ENCODE measurements at places on chromosomes 3 and 15.

DNA sequence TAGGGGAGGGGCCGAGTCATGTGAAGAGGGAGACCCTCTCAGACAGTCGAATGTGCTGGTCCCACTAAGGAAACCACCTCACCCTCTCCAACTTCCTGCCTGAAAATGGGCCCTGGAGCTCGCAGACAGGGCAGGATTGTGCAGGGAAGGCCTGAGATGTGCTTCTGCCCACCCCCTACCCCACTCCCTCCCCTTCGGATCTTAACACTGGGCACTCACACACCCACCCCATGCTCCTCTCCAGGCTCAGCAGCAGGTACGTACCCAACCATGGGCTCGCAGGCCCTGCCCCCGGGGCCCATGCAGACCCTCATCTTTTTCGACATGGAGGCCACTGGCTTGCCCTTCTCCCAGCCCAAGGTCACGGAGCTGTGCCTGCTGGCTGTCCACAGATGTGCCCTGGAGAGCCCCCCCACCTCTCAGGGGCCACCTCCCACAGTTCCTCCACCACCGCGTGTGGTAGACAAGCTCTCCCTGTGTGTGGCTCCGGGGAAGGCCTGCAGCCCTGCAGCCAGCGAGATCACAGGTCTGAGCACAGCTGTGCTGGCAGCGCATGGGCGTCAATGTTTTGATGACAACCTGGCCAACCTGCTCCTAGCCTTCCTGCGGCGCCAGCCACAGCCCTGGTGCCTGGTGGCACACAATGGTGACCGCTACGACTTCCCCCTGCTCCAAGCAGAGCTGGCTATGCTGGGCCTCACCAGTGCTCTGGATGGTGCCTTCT is 20.0 kb downstream of the ATRIP start:
- DNase-seq: peak; percentile 23

GRCh38 chr3:64392001-64392400 is 166.7 kb upstream of the PRICKLE2 start:
- DNase-seq: no peak

GRCh38 chr3:119690043-119690656 is 12.7 kb upstream of the CFAP91 start:
- no peak for DNase-seq

- no peak for DNase-seq
Measured at GRCh38 chr15:75389791-75390382, 21.5 kb upstream of the MAN2C1 start.

GRCh38 chr3:49134471-49135265 is 1.8 kb upstream of the LAMB2 start:
- no peak for DNase-seq

GRCh38 chr3:16142350-16143025 is 32.0 kb upstream of the GALNT15 start:
- no peak for DNase-seq

- DNase-seq: no peak
Measured at GRCh38 chr3:147218965-147219364, 187.4 kb downstream of the ZIC4 start.

GRCh38 chr3:60788185-60788584 is 463.1 kb downstream of the FHIT start:
- DNase-seq: no peak

DNA sequence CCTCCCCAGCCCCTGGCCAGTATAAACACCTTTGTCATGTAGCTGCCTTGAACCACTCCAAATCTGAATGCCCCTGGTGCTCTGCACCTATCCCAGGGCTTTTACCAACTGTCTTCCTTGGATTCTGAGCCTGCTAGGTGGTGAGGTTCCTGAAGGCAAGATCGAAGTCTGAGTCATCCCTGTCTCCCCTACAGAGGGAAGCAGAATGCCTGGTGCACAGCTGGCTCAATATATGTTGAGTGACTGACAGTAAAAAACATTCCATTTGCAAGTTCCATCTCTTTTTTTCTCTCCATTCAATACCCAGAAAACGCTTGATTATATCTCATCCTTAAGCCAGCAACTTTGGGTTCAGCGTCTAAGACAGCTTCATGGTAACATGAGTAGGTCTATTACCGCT is 24.7 kb downstream of the SLC24A1 start:
- no peak for DNase-seq

GRCh38 chr15:52422001-52422400 is 106.7 kb downstream of the MYO5A start:
- no peak for DNase-seq

DNA sequence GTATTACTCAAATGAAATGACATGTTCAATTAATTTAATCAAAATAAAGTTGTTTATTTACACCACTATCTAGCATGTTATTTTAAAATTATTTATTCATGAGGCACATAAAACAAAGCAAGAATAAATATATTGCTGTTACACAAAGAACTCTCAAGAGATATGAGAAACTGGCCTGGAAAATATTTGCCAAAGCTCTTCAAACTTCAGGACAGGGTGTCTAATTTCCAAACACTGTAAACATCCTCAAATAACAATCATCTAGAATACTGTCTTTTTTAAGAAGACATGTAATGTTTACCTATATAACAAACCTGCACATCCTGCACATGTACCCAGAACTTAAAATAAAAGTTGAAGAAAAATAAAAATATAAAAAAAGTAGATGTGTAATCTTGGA is 876.6 kb downstream of the TUSC7 start:
- DNase-seq: no peak

DNA sequence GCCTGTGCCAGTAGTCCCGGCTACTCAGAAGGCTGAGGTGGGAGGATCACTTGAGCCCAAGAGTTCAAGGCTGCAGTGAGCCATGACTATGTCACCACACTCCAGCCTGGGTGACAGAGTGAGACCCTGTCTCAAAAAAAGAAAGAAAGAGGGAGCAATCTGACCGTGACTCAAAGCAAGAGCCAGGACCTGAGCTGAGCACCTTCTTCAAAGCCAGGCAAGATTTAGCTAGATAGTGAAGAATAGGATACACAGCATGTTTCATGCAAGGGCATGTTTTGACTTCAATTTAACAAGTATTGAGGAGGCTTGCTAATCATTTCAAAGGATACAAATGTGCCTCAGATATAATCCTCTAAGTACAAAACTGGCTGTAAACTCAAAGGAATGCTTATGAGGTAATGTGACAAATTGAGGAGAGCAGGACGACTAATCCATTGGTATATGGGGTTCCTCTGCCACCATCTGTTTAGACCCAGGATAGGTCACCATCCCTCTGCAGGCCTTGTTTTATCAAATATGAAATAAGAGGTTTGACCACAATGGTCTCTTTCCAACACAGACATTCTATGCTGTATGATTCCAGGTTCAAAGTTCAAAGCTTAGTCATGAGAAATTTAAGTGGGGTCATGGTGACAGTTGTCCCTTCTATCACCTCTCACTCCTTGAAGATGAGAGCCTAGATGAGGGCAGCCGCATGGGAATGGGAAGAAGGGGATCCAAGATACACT is 33.2 kb downstream of the RAB27A start:
- DNase-seq: no peak

DNA sequence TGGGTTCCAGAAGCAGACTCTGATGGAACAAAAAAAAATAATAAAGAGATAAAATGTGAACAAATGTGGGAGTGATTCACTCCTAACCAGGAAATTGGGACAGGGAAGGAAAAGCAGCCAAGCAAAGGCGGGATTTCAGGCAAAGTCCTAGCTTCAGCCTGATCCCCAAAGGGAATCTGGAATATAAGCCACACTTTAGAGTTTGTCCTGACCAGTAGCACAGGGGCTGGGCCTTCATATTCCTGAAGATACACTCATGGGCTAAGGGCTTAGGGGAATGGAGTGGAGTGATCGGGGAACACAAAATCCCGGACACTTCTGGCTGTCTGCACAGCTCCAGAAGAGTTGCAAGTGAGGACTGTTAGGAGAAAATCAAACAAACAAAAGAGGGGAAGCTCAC is 135.0 kb upstream of the COL8A1 start:
- no peak for DNase-seq

- peak; percentile 56 for DNase-seq
Measured at GRCh38 chr15:90320062-90320884, 31.8 kb upstream of the ZNF774 start.

GRCh38 chr3:72280876-72281275 is 495.9 kb upstream of the PROK2 start:
- no peak for DNase-seq

DNA sequence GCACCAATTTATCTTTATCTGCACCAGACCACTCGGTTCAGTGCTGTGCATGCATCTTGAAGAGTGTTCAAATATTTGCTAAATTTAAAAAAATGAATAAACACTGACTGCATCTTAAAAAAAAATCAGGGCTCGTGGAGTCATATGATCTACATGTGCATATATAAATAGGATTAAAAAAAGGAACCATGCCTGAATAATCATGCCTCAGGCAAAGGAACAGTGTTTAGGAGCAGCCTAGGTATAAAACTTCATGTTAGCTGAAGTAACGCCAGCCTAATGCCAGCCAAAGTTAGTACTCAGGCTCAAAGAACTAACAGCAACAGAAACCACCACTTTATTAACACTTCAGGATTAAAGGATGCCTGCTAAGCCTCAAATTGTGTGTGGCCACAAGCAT is 9.5 kb downstream of the ABCC5 start:
- no peak for DNase-seq

GRCh38 chr3:23241256-23241655 is 38.1 kb downstream of the UBE2E2 start:
- DNase-seq: no peak

DNA sequence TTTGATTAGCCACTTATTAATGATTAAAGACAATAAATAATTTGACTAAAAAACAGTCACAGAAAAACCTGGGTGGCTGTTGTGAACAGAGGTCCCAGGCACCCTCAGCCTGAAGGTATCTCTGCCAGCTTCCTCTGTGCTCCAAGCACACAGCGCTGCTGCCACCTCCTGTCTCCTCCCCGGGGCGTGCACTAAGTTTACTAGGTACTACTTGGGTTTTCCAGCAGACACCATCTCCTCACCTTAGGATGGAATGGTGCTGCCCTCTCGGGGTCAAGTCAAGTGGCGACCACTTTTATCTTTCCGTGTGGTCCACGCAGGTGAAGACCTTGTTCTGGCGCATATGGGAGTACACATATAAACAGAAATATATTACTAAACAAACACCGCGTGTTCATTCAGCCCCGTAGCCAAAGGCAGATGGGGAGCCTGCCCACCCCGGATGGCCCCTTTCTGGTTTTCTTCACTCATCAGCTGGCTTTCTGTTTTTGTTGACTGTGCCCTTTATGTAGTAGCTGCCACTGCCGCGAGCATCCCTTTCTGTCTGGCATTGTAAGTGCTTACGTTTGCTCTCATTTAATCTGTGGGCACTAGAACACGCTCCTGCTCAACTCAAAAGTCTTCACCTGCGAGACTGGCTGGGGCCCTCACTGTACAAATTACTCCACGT is 128.0 kb downstream of the LRIG1 start:
- DNase-seq: peak; percentile 40

DNA sequence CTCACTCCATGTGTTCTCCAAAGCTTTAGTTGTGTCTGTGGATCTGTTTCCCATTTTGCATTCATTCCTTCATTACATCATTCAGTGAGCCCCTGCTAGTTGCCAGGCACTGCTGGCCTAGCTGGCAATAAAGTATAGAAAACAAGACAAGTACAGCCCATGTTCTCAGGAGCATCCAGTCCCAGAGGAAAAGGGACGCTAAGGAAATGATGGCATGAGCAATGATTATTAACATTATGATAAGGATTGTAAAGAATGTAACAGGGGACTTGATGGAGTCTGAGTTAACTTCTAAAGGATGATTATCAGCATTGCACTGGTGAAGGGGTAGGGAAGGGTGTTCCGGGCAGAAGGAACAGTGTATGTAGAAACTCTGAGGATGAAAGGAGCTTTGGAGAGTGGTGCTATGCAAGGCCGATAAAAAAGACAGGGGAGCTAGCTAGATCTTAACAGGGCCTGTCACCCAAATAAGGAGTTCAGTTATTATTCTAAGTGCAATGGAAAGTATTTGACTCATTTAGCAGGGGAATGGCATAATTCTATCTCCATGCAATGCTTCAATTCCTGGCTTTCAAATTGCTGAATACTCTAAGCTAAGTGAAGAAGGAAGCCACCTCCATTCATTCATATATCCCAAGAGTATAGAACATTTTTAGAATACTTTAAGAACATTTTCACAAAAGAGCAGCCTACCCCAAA is 258.2 kb upstream of the STT3B start:
- DNase-seq: no peak

DNA sequence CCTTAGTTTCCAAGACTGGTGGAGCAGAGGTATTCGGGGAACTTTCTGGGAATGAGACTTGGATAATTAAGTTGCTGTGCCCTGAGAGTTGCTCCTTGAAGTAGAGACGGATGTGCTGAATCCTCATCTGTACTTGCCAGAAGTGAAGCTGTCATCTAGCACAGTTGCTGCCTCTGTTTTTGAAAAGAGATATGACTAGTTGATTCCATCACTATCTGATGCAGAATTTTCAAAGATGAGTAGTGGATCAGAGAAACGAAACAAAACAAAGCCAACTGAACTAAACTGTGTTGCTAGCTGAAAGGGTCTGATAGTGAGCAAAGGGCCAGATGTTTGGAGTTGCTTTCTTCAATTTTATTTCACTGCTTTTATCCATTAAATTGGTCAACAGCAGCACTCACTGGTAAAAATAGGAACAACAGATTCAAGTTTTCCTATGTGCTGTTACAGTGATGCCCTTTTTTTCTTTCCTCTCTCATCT is 52.7 kb downstream of the MITF start:
- DNase-seq: no peak

DNA sequence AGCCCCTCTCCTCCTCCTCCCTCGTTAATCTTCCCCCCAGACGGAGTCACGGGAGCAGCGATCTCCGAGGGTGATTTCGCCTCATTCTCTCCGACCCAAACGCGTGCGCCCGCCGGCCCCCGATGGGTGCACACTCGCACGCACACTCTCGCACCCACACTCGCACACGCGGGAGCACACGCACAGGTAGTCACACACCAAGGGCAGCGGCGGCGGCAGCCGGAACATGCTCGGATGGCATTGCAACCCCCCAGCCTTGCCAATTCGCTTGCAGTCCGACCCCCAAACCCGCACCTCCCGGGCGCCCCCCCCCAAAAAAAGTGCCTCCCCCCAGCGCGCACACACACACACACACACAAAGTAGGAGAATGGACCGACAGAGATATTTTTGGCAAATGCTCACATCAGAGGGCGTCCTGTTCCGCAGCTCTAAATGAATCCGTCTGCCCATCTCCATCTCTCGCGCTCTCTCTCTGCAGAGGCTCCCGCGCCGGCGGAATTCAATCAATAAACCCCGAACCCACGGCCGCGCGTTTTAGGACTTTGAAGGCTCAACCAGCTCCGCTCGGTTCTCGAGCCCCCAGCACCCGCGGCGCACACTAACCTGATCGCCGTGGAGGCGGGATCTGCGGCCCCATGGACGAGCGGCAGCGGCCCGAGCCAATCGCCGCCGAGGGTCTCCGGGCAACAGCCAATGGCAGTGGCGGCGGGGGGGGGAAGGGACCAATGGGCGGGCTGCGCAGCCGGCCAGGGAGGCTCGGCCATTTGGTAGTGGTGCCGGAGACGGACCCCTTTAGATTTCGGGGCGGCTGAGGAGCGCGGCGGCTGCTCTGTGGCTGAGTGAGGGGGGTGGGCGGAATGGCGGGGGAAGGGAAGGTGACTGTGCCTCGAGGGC is at the start of gene ANP32A:
Gene ANP32A (minus strand): TSS at position 601 of the 895 bp plus-strand sequence. CDS start 144 bp downstream, at position 457.
- peak; percentile 98 for DNase-seq

GRCh38 chr3:31244929-31245817 is 287.6 kb upstream of the STT3B start:
- DNase-seq: no peak

- no peak for DNase-seq
Measured at GRCh38 chr3:53044371-53044710, 1.5 kb downstream of the SFMBT1 start.

Data from activated CD4-positive, alpha-beta T cell treated with anti-CD3 and anti-CD28 coated beads, Interleukin-2, amount 50 U/mL, for 1 hour (primary cell).